ENCODE measurements at places on chromosomes 12 and 14. TPM values are rescaled to one million over a fixed set of nuclear protein-coding genes. Genes with fewer than 3 reads are reported as not detected.

- no peak for DNase-seq
- H3K27me3 ChIP-seq, result no peaks in the 10 kb centered on the region
- H3K36me3 ChIP-seq, result no peaks in the 10 kb centered on the region
- no peaks in the 10 kb centered on the region for H3K4me1 ChIP-seq
- no peak overlapping the region for H3K4me3 ChIP-seq
Observed at GRCh38 chr12:85679296-85679695, 156.9 kb downstream of the RASSF9 start.

- no peak for DNase-seq
- H3K27me3 ChIP-seq, result no peaks in the 10 kb centered on the region
- H3K36me3 ChIP-seq, result no peaks in the 10 kb centered on the region
- no peak overlapping the region for H3K4me3 ChIP-seq
- H3K27ac ChIP-seq, result no peak overlapping the region
Observed at GRCh38 chr12:97336900-97337751, 125.5 kb upstream of the RMST start.

The SLC25A47 gene
- total RNA-seq, result not detected

The KRT83 gene
- not detected for total RNA-seq

- DNase-seq, result no peak
- H3K27me3 ChIP-seq, result no peaks in the 10 kb centered on the region
- H3K4me3 ChIP-seq, result no peak overlapping the region
- peaks cover 51% of the 10 kb centered on the region for H3K4me1 ChIP-seq
- H3K36me3 ChIP-seq, result peaks cover 7% of the 10 kb centered on the region
- H3K27ac ChIP-seq, result no peak overlapping the region
Observed at GRCh38 chr12:45231515-45232145, 15.7 kb downstream of the ANO6 start.

- peaks cover 7% of the 10 kb centered on the region for H3K36me3 ChIP-seq
- no peak overlapping the region for H3K27ac ChIP-seq
- H3K27me3 ChIP-seq, result no peaks in the 10 kb centered on the region
- DNase-seq, result no peak
Observed at GRCh38 chr14:69877492-69877891, 1.7 kb upstream of the SMOC1 start.

DNA sequence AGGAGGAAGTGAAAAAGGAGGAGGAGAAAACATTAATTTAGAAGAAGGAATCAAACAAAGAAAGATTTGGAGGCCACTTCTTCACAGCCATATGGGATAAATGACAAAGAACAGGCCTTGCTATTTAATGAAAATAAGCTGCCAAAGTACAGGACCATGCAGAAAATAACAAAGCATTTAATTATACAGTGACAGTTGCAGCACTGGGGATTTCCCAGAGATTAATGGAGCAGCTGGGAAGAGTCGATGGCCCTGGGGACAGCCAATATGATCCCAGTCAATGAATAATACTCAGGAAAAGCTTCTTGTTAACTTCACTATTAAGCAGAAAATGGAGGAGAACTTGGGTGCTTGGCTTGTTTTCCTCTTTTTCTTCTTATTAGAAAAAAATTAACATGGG lies 34.6 kb downstream of the RERG start:
- no peak overlapping the region for H3K27ac ChIP-seq
- H3K27me3 ChIP-seq, result no peaks in the 10 kb centered on the region
- H3K4me3 ChIP-seq, result no peak overlapping the region
- peaks cover 5% of the 10 kb centered on the region for H3K4me1 ChIP-seq
- no peak for DNase-seq
- H3K36me3 ChIP-seq, result no peaks in the 10 kb centered on the region

DNA sequence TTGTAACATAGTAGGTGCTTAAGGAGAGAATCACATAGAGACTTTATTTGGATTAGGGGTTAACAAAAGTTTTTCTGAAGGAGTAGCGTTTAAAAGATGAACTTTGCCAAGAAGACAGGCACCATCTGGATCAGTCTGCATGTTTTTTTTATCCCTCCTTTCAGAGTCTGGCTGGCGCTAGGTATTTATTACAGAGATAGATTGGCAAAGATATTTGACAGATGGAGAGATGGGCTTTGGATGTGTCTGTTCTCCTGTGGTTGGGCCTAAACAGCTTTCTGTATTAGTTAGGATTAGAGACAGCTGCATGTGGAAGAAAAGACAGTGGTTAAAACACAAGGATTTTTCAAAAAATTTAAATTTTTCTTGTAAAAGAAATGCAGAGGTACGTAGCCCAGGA lies 133.9 kb downstream of the C12orf75 start:
- no peak overlapping the region for H3K27ac ChIP-seq
- no peak for DNase-seq
- H3K4me3 ChIP-seq, result no peak overlapping the region
- H3K27me3 ChIP-seq, result no peaks in the 10 kb centered on the region
- H3K4me1 ChIP-seq, result peaks cover 32% of the 10 kb centered on the region

- no peaks in the 10 kb centered on the region for H3K27me3 ChIP-seq
- H3K4me1 ChIP-seq, result peaks cover 8% of the 10 kb centered on the region
- H3K27ac ChIP-seq, result no peak overlapping the region
- DNase-seq, result no peak
Observed at GRCh38 chr12:54363618-54364017, 668 bp downstream of the GPR84 start.

The DBX2 gene
- not detected for total RNA-seq

The PTPN6 gene
- total RNA-seq, result 1.1 TPM

DNA sequence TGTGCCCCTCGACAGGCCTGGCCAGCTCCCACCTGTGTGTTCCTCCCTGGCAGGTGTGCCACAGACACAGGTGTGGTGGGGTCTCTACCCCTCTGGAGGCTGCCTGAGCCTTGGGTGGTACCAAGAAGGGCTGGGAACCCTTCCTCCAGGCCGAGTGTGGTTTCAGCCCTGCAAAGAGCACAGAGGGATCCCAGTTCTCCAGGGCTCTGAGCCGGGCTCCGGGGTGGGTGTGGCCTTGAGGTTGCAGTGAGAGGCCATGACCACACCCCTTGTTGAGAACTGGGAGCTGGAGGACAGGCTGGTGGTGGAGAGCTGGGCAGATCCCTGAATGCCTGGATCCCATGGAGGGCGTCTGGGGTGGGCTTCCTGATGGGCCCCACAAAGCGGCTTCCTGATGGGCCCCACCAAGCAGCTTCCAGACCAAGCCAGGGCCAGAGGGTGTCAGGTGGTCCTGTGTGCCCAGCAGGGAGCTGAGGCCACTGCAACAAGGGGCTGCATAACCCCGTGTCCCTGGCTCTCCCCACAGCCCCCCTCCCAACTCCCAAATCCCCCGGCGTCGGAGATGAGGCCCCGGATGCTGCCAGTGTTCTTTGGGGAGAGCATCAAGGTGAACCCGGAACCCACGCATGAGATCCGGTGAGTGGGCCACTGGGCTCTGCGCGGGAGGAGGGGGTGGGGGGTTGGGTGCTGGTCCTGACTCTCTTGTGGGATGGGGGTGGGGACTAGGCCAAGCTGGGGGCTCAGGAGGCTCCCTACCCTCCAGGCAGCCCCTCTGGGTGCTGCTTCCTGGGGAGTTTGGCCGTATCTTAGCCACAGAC lies 16.6 kb downstream of the RFLNA start:
- H3K36me3 ChIP-seq, result no peaks in the 10 kb centered on the region
- no peak overlapping the region for H3K4me3 ChIP-seq
- no peak for DNase-seq

Data from neural crest cell (in vitro differentiated cells).